ENCODE measurements at places on chromosomes 13 and 19.

DNA sequence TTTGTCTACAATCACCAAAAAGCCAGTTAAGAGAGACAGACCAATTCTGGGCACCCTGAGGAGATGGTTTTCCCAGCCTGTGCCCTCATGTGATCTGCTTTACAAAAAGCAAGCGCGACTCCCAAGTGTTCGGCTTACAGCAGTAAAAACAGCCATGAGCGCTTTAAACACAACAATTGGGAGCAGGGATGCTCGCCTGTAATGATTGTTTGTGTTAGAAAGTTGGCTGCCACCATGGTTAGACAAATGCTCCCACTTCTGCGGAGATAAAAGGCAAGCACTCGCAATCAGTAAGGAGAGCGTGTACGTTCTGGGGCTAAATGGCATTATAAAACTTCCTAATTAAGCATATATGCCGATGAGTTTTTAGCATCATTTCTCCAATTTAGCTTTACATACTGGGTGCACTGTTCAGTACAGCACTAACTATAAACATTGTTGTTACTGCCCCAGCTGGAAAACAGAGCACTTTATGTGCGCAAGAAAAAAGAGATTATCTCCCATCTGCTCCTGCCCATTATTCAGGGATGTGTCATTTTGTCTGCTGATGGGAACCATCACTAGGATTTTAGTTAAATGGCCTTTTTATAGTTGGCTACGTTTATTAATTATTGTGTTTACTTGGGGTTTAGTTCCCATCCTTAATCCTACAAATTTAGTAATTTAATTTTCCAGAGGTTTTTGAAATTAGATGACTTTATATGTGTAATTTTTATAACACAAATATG lies 309.3 kb upstream of the MAB21L1 start:
- no peak for DNase-seq

GRCh38 chr13:44350775-44351504 lies 22.7 kb upstream of the SERP2 start:
- DNase-seq, result no peak

GRCh38 chr19:28694812-28695211 lies 518.1 kb downstream of the UQCRFS1 start:
- no peak for DNase-seq

- no peak for DNase-seq
Observed at GRCh38 chr13:44359983-44360375, 13.6 kb upstream of the SERP2 start.

- DNase-seq, result no peak
Observed at GRCh38 chr13:47337781-47338507, 441.1 kb upstream of the HTR2A start.

GRCh38 chr13:113923376-113924063 lies 50.4 kb downstream of the C13orf46 start:
- no peak for DNase-seq
